ENCODE measurements at places on chromosomes 6 and 20. TPM values are rescaled to one million over a fixed set of nuclear protein-coding genes. Genes with fewer than 3 reads are reported as not detected.

DNA sequence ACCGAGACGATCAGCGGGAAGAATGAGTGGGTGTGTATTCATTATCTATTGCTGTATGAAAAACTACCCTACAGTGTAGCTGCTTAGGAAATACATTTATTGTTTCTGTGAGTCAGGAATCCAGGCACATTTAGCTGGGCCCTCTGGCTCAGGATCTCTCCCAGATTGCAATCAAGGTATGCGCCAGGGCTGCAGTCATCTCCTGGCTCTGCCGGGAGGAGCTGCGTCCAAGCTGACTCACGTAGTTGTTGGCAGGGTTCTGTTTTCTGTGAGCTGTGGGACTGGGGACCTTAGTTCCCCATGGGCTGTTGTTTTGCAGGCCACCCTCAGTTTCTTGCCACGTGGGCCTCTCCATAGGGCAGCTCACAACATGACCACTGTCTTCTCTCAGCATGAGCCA, 68.2 kb upstream of the FUCA2 start:
- DNase-seq, result no peak

The PHACTR3 gene
- total RNA-seq, result 0.26 TPM

The SOBP gene
- 0.08 TPM for total RNA-seq

The ULBP3 gene
- 8.4 TPM for total RNA-seq

GRCh38 chr6:81751388-81752083, 945 bp downstream of the TENT5A start:
- peak; percentile 57 for DNase-seq

All from HT-29 (cell line).